ENCODE measurements at places on chromosomes 7 and 10. TPM values are rescaled to one million over a fixed set of nuclear protein-coding genes. Genes with fewer than 3 reads are reported as not detected.

DEPP1 gene
- total RNA-seq: 17.1 TPM

DNA sequence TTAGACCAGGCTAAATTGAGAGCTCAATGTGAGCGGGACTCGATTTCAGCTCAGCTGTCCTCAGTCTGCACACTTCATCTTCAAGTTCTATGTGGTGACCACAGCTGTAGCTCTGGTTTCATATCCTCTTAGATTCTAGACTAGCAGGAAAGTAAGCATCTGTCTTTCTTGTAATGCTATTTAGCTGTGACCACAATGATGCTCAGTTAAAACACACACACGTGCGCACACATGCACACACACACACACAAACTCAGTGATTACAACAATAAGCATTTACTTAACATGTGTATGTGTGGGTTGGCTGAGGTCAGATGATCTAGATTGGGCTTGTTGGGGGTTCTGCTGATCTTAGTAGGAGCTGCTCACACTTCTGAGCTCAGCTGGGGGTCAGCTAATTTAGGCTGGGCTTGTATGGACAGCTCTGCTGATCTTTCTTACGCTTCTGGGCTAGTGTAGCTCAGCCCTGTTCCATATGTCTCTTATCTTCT is 82.5 kb downstream of the ZNF365 start:
- peak; percentile 10 for DNase-seq

GRCh38 chr10:80094231-80094630 is 15.8 kb downstream of the TMEM254 start:
- no peak for DNase-seq

GRCh38 chr10:31708046-31708445 is 220.6 kb downstream of the ARHGAP12 start:
- DNase-seq: no peak

DNA sequence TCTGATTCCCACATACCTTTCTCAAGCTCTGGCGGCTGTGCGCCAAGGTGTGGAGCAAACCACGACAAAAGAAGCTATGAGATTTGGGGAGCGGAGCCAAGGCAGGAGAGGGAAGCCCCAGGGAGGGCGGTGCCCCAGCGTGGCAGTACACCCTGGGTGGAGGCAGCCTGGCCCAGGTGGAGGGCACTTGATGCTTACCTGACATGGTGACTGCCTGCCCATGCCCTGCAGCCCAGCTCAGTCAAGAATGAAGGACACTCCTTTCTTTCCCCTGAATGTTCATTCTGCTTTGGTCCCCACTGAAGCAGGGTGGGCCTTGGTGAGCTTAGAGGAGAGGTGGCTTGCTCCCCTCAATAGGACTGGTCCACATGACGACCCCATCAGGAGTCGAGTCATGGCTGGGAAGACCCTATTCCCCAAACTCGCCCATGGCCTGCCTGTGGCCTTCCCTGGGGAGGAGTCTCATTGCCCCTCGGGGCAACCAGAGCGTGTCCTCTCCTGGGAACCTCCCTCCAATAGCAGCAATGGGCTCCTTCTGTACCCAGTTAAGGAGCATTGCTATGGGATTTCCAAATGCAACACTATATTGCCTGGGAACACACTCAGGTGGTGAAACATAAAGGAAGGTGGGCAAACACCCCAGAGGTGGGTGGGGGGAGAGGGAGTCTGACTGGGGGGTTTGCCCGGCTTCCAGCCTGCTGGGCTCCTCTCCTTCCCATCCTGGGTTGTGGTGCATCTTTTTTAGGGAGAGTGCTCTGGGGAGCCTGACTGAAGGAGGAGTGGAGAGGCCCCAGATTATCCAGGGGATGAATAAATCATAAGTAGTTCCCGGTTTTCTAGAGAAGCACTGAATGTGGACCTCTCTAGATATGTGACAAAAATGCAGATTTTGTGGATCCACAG is 22.7 kb downstream of the RAMP3 start:
- no peak for DNase-seq

DNA sequence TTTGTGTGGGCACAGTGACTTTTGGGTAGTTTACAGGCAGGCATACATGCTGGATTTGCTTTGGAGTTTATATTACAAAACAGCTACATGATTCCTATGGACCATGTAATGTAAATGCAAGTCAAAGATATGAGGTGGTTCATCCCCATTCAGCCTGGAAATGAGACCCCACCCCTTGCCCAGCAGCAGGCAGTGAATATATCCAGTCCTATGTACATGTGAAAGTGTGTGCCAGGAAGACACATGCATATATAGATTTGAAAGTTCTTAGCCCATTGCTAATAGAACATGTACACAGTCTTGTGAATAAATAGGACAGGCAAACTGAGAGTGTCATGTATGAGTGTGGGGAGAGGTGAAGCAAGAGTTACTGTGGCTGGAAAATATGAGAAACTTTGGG is 65.3 kb downstream of the FZD1 start:
- DNase-seq: no peak

DNA sequence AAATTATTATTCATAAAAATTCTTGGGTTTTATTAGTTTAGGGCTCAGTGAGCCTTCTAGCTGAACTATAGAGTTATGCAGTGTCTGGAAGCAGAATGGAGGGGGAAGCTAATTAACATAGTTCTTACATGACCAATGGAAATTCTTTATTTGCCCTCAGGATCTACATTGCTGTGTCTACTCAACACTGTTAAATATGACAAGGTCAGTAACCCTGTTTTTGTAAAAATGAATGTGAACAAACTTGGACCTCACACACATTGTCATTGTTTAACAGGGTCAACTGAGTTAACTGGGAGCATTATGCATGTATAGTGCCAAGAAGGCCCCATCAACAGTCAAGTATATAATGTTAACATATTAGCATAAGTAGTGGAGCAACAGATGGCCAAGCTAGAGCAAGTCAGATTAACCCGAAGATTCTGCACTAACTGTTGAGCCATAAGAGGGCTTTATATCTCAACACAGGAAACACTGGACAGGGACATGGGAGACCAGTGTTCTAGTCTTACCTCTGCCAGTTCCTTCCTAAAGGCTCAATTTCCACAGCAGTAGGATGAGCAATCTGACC is 122.5 kb upstream of the SEM1 start:
- no peak for DNase-seq

- DNase-seq: no peak
Measured at GRCh38 chr10:11658801-11659368, 47.4 kb upstream of the USP6NL start.

DNA sequence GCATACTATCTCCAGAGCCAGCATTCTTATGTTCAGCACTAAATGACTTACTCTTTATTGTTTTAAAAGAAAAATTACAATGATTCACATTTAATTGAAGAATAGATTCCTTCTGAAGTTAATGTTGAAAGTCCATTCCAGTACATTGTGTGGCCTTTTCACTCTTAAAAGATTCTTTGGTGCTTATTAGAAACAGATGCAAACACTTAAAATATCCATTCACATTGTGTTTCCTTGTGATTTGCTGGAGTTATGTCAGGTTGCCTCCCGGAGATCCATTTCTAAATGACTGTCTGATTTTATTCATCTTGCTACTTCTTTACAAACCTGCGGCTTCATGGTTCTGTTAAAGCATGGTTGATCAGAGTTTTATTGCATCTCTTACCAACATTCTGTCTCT is 152.8 kb downstream of the FOXP2 start:
- DNase-seq: no peak

DNA sequence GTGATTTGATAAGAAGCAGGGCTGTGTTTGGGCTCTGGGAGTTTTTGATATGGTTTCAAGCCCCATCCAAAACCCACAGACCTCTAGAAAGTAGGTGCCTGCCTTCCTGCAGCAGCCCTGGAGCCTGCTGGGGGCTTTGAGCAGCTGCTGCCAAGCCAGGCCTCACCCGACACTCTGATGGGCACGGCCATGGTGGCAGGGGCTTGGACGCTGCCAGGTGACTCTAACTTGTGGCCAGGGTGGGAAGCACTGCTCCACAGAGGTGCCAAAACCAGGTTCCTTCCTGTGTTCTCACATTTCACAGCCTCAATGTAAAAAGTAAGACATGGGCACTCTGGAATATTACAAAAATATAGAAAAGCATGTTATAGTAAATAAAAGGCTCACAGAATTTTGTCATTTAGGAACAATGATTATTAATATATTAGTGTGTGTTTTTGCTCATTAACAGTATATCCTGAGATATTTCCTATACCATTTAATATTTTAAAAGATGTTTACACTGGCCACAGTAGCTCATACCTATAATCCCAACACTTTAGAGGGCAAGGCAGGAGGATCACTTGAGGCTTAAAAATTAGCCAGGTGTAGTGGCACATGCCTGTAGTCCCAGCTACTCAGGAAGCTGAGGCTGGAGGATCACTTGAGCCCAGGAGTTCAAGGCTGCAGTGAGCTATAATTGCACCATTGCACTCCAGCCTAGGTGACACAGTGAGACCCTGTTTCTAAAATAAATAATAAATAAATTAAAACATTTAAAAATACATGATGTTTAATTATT is 95.1 kb downstream of the EGFR start:
- DNase-seq: no peak

GRCh38 chr10:131172433-131172832 is 139.1 kb downstream of the TCERG1L start:
- no peak for DNase-seq
